ENCODE measurements at places on chromosomes 11 and 22.
A peak's percentile ranks its signal among the peaks of the same experiment; 100 is the strongest.

DNA sequence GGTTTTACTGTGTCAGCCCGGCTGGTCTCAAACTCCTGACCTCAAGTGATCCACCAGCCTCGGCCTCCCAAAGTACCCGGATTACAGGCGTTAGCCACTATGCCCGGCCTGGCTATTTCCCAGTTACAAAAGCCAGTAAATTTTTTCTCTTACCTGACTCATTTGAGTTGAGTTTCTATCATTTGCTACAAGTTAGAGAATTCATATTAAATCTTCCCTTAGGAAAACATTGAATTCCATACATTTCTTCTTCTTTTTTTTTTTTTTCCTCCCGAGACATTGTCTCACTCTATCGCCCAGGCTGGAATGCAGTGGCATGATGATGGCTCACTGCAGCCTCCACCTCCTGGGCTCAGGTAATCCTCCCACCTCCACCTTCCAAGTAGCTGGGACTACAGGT, 26.0 kb downstream of the CHEK2 start:
- peak; percentile 2 for DNase-seq

DNA sequence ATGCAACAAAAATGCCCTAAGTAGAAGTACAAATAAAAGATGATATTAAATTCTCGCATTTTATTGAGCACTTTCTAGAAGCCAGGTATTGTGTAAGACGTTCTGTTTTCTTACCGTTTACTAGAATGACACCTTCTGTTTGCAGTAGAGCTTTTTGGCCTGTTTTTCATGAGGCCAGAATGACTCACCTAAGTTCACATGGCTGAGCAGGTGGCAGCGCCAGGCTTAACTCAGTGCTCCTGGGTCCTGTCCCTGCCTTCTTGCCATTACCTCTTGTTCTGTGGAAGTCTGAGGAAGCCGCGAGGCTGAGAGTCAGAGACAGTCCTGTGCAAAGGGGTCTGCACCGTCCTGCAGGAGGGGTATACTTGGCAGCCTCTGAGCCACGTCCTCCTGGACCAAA, 113.8 kb downstream of the ATXN10 start:
- peak; percentile 14 for DNase-seq

DNA sequence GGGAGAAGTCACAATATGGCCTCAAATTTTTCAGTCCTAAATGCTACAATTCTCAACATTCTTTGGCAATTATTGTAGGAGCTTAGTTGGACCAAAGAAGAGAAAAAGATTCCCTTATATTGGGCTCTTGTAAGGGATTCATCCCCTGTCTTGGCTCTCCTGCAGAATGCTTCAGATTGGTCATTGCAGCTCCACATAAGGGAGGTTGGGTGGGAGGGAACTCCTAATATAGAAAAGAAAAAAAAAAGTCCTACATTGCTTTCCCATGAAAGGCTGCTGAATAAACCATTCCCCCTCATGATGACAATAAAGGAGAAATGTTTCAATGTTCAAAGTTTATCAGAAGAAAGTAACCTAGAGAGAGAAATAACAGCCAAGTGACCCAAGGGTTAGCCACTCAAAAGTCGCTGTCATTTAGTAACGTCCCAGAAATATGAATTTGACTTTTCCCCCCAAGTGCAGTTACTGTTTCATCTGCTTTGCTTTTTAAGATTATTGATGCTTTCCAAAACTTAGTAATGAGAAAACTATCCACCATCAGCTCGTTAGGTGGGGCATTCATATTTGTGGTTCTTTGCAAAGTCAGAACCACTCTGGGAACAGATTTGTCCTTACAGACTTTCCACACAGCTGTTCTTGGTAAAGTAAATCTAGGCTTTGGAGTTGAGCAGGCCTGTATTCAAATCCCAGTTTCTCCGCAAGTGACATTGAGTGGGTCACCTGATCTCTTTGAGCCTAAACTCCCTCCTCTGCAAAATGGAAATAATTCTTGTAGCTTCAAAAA, 5.0 kb upstream of the SLC1A2 start:
- DNase-seq: peak; percentile 68

GRCh38 chr22:27407369-27407985, 394.1 kb downstream of the MN1 start:
- DNase-seq: no peak

GRCh38 chr11:118742304-118742703, 48.7 kb downstream of the DDX6 start:
- peak; percentile 19 for DNase-seq

DNA sequence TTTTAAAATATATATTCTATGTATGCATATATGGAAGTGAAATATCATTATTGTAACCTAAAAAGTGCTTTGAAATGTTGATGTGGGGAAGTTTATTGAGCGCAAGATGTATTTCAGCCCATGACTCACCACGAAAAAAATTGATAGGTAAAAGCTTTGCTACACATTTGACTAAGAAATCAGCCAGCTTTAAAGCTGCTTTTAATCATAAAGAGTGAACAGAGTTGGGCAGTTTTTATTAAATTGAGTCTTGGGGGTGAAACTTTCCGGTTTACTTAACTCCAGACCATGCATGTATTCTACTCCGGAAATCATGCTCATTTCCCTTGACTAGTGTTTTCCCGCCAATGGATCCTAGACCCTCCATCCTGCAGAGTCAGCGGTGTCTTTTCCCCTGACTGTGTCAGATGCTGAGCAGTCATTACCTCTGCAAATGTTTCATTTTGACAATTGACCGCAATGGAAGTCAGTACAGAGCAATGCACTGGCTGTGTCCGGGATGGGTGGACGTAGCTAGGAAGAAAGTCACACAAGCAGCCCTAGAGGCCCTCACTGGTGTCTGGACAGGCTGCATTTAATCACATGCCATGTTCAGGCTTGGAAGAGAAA, 47.2 kb upstream of the MPEG1 start:
- no peak for DNase-seq

DNA sequence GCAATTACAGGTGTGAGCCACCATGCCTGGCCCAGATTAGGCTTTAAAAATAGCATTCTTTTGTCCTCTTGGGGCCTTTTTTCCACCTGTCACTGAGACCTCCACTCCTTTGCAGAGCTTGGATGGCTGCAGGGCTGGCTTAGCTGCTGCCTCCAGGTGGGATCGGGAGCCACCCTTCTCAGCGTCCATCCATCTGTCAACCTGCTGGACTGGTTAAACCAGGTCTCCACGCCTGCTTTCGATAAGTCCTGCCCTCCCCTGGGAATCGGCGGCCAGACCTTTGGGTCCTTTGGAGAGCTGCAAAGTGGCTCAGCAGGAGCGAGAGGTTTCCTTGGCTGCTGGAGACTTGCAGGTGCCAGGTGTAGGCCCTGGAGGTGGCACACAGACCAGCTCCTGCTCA, 23.4 kb upstream of the GRAMD4 start:
- no peak for DNase-seq
